Stimulated activated CD4-positive, alpha-beta T cell treated with anti-CD3 and anti-CD28 coated beads, Interleukin-1b, Interleukin-23, amount 100 ng/mL, for 1 hour (primary cell): ENCODE measurements at places on chromosomes 7 and 10.

DNA sequence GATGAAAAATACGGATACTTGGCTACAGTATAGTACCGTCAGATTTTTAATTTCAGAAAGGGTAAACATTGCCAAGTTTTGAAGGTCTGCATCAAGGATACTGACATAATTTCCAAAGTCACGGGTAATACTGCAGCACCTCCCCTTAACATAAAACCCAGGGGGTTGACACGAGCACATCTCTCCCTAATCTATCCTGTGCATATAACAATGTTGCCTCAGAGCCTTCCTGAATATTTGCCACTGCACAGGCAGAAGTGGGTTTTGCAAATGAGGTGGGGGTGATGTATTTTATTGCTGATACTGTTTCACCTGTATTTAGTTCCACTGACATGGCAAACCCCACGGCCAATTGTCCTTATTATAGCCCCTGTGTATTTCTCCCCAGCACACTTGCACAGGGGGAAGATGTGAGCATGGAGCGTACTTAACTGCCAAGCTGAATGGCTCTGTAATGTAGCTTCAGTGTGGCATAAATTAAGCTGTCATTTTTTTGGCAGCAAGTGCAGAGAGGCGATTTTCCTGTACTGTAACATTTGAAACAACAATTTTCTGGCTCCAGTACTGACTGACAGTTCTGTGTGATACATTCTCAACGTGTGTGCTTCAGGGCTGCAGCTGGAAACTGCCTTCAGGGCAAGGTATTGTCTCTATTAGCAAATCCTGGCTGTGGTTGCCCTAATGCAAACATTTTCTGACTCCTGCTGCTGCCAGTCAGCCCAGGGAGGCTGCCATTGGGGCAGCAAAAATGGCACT, 299.6 kb upstream of the SP4 start:
- DNase-seq: no peak

GRCh38 chr10:81135851-81136250, 598.1 kb downstream of the SH2D4B start:
- no peak for DNase-seq

DNA sequence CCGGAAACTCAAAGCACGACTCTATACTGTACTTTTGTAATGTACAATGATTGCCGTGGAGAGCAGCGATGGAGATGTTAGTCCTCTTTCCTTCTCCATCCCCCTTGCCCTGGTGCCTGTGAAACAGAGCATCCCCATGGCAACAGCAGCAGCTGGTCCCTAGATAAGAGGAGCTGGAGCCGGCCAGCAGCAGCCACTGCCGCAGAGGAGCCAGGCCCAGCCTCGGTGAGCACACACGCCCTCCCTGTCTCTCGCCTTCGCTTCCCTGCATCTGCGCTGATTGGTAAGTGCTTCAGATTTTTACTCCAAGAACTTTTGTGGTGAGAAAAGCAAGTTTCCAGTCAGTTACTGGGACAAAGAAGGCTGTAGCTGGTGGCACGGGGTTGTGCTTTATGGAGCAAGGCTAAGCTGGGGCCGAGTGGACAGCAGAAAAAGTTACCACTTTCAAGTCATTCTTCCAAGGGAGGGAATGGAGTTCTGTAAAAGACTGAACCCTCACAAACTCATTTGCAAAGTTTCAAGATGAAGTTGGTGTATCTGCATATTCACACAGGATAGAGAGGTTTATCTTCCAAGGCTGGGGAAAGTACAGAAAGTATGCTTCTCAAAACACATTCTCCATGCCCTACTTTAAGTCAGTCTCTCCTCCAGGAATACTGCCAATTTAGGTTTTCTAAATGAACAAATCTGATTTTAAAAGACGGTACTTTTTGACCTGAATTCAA, at the start of gene PPP1R17:
PPP1R17 (plus strand) TSS at position 192 of the 725 bp plus-strand sequence. CDS start 5,227 bp downstream, outside the sequence.
- no peak for DNase-seq

DNA sequence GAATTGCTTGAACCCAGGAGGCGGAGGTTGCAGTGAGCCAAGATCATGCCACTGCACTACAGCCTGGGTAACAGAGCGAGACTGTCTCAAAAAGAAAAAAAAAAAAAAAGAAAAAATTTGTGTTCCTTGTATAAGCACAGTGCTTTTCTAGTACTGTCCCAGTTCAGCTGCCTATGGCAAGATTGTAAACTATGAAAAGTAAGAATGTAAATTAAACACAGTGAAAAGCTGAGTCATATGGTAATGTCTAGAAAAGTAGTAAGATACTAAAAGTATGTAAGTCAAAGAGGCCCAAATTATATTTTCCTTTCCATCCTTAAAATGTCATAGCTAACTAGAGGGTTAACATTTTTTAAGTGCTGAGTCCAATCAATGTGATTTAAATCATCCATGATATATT, 42.8 kb downstream of the RBM20 start:
- no peak for DNase-seq

DNA sequence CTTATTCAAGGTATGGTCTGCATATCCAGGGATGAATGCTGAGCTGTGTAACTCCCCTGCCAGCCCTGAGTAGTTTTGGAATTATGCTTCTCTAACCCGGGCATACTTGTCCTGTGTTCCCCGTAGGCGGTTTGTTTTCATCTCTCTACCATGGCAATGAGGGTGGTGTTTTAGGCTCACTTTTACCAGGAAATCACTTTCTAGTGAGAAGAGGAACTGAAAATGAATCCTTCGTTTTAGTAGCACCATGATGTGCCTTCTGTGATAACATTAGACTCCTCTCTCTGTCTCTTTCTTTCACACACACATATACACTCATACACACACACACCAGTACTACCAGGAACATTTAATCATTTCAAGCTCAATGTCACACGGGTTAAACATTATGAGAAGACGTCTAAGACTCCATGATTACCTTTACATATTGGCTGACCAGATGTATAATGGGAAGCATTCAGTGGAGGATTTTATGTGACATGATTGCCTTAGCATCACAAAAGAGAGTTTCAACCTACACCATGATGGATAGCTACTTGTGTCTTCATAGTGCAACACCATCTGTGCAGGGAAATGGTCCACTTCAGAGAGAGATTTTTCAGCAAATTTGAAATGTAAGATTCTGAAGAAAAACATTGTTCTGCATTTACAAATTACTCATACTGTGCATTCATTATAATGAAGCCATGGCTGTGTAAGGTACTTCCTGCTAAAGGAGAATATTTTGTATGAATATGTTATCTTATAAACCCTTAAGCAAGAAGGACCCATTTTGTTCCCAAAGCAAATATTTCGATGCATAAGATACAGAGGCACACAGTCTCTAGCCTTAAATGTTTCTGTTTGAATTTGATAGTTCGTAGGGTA, 31.0 kb upstream of the PFKP start:
- no peak for DNase-seq
